ENCODE measurements at places on chromosomes 12 and 14. TPM values are rescaled to one million over a fixed set of nuclear protein-coding genes. Genes with fewer than 3 reads are reported as not detected.

The CLECL1 gene
- polyA plus RNA-seq = 0.47 TPM

The PYM1 gene
- polyA plus RNA-seq = 41.9 TPM

The DGLUCY gene
- 60.1 TPM for polyA plus RNA-seq

The RERGL gene
- polyA plus RNA-seq = 7.8 TPM

The SERPINA1 gene
- 98.5 TPM for polyA plus RNA-seq

GRCh38 chr12:132300789-132301722, 28.3 kb downstream of the GALNT9 start:
- DNase-seq = no peak

DNA sequence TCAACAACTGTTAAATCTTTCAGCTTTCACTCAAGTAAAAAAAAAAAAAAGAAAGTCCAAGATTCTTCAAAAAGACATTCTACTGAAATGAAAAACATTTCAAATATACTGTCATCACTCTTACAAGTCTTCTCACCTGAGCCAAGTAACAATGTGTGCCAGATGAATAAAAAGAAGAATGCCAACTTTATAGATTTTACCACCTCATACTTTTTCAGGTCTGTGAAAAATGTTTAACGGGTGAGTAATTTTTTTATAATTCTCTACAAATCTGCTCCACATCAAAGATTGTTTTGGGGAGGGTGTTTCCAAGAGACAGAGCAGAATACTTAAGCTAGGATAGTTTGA, 181.0 kb upstream of the BMP4 start:
- no peak for DNase-seq

- no peak for DNase-seq
Measured at GRCh38 chr12:79885911-79886490, 48.9 kb downstream of the PPP1R12A start.

DNA sequence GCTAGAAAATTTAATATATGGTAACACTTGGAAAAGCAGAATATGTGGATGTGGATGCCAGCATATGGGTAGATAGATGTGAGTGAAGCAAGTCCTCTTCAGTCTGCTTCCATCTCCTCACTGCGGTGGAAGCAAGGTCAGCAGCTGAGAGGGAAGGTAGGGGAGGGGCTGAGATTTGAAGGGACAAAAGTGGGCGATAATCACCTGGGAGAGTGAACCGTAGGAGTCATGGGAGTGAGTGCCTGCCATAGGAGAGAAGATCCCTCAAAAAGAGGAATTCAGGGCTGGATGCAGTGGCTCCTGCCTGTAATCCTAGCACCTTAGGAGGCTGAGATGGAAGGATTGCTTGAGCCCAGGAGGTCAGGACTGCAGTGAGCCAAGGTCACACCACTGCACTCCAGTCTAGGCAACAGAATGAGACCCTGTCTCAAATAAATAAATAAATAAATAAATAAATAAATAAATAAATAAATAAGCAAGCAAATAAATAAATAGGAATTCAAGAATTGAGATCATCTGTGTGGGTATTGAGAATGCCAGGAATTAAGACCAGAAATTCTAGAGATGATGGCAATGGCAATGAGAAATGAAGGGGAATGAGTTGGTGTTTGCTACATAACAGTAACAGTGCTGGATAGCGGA, 123.4 kb downstream of the BICD1 start:
- no peak for DNase-seq

GRCh38 chr14:73746520-73747378, 32.6 kb upstream of the PNMA1 start:
- no peak for DNase-seq

DNA sequence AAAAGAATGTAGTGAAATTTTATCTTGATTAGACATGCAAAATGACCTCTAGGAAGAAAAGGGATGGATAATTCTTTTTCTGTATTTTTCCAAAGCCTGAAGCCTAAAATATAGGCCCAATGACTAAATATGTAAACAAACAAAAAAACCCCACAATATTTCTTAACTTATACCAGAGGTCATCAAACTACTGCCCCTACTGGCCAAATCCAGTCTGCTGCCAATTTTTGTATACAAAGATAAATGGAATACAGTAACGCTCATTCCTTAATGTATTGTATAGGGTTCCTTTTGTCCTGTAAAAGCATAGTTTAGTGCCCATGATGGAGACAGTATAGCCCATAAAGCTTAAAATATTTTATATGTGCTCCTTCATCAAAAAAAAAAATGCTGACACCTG, 145.7 kb upstream of the ALG10 start:
- no peak for DNase-seq

DNA sequence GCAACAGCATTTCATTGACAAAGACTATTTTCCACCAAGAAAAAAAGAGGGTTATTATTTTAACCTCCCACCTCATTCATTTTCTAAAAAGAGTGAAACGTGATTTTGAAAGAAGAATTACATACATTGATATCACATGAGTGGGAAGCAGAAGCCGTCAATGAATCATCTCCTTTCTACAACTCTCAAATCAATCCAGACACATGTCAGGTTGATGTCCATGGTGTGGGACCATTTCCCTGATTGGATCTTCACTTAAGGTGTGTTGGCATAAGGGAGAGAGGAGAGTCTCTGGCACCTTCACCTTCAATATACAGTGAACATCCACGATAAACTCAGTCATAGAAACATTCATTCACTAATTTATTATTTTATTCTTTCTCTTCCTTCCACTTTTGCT, 1095.1 kb downstream of the BCL11B start:
- no peak for DNase-seq
